GM12891 (cell line): ENCODE measurements at places on chromosomes 2 and 18.

DNA sequence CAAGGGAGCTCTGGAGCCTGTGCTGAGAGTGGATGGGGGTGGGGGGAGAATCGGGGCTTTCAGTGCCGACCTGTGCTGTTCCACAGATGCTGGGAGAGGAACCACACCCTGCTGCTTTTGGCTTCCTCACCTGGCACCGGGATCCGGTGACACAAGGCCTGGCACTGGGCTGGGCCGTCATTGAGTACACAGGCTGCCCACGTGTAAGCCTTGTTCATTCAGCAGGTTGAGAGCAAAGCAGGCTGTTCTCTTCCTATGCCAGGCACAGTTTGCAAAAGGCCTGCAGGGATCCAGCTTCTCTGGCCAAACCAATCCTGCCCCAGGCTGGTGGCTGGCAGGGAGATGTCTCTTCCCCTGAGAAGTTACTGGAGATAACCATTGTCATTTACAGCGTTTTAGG is 17.1 kb downstream of the TRIB2 start:
- DNase-seq, result no peak

DNA sequence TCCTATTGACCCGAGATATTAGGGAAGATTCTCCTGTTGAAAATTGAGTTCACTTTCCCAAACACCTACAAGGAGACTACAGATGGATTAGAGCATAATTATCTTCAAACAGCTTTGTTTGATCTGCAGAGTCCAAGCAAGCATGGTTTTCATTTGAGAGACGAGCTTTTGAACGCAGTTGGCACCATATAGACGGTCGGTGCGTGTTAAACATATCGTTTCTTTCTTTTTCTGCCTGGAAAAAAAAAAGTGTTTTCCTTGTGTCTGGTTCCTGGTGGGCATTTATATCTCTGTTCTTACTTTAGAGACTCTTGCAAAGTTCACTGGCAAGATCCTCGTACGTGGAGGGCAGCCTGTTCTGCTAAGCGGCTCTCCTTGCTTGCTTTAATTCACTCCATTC is 248.9 kb downstream of the TMEM182 start:
- DNase-seq, result no peak

DNA sequence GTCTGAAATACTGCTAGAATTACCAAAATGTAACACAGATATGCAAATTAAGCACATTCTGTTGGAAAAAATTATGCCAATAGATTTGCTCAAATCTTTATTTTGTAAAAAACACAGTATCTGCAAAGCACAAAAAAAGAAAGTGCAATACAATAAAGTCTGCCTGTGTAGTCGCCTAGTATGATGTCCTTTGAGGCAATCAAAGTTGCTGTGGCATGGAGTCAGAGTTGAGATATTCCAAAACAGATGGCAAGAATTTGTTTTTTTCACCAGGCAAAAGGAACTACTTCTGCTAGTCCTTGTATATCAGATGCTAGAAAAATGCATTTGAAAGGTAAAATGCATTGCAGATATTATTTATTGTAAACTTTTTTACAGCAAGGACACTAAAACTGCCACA is 531.3 kb upstream of the TMEFF2 start:
- no peak for DNase-seq

GRCh38 chr2:31253356-31254131 is 19.6 kb downstream of the EHD3 start:
- DNase-seq, result no peak

DNA sequence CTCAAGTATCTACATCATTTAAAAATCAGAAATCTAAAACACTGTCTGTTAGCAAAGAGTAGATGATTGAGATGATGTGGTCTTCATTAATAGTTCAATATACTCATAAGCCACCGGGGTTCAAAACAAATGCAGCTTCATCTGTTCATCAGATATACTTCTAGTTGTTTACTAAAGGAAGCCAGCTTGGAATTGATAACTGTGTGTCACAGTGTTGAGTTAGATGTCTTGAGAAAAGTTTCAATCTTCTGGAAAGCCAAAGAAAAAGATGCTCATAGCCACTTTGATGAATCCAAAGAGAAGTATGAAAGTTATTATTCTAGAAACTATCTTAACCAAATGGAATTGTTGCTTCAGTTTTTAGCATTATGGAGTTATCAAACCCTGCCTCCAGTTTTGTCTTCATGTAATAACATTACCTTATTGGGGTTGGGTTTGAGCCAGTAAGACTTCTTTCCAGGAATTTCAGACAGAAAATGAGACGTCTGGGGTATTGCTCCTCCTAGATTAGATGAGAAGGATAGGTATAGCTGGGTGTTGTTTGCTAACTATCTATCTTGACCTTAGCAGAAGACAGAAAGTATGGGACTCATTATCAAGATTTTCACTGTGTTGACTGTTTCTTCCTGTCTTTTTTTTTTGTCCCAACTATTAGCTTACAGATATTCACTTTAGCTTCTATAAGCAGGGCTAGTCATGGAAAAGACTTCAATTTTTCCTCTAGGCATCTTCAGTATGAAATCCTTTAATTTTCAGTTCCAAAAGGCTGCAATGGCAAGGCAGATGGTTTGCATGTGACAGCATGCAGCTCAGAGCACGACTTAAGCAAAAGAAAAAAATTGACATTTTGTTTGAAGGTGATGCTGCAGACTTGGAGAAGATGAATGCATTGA is 66.5 kb downstream of the LNPK start:
- no peak for DNase-seq

- DNase-seq, result peak; percentile 23
Measured at GRCh38 chr2:44169155-44169898, 652 bp downstream of the PPM1B start.

DNA sequence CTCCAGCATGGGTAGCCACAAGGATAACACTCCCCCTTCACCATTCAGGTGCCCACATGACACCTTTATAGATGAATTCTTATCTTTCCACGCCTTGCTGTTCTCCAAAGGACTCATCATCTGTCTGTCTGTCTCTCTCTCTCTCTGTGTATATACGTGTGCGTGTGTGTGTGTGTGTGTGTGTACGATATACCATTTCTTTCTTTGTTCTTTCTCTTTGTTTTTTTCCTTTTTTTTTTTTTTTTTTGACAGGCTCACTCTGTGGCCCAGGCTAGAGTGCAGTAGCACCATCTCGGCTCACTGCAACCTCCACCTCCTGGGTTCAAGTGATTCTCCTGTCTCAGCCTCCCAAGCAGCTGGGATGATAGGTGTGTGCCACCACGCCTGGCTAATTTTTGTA is 98.2 kb downstream of the DLGAP1 start:
- DNase-seq, result no peak
